Astrocyte of the hippocampus (primary cell): ENCODE measurements at places on chromosomes 3 and 15.

- DNase-seq = peak; percentile 48
Observed at GRCh38 chr3:151404316-151404715, 19.8 kb upstream of the P2RY12 start.

DNA sequence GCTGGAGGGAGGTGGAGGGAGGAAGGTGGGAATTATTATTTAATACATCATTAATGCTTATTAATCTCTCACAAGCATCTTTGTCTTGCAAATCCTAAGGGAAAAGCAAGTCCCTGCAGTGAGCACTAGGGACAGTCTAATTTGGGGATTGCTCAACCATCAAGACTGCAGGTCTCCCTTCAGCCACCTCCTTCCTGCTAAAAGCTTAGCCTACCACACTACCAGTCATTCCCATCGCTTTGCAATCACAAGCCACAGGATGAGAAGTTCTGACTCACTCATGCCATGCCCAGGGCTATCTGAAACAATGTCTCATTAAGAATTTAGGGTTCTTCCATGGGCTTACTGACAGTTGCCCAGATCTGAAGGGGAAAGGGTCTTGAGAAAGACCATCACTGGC is 51.0 kb upstream of the EIF1B start:
- peak; percentile 20 for DNase-seq

GRCh38 chr3:131277836-131278497 is 103.6 kb upstream of the NUDT16 start:
- DNase-seq = peak; percentile 85

DNA sequence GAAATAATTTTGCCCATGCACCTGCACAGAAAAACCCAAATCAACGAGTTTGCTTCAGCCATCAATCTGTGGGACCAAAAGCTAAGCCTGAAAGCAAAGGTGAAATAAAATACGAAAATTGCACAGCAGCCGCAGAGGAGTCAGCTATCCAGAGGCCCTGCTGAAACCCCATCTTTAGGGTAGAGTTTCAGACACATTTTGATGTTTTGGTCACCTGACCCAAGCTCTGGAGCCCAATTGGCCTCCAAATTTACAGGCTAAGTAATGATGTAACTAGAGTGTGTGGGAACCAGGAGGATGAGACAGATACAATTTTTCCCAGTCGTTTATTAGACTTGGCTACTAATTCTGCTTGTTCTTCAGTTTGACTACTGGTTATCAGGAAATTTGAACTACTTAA is 308.6 kb upstream of the ATP11B start:
- no peak for DNase-seq

DNA sequence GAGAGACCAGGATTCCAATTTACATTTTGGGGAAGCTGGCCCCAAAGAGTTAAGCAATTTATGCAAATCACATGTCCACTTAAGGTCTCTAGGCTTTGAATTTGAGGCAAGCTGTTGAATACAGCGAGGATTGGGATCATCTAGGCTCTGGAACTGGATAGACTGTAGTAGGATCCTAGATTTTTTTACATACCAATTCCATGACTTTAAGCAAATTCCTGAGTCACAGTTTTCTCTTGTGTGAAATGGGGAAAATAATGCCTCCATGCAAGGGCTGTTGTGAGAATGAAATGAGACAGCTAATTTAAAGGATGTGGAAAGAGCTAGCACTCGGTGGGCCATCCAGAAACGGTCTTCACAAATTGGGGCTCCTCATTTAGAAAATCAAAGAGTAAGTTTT is 103.4 kb downstream of the MINAR1 start:
- peak; percentile 12 for DNase-seq

- DNase-seq = peak; percentile 2
Observed at GRCh38 chr3:182671541-182671940, 121.8 kb upstream of the ATP11B start.

GRCh38 chr15:100890850-100891249 is 11.2 kb downstream of the ALDH1A3 start:
- no peak for DNase-seq

GRCh38 chr15:66644000-66644787 is 57.8 kb upstream of the SMAD6 start:
- DNase-seq = no peak

- no peak for DNase-seq
Observed at GRCh38 chr3:30630238-30631030, 24.0 kb downstream of the TGFBR2 start.

DNA sequence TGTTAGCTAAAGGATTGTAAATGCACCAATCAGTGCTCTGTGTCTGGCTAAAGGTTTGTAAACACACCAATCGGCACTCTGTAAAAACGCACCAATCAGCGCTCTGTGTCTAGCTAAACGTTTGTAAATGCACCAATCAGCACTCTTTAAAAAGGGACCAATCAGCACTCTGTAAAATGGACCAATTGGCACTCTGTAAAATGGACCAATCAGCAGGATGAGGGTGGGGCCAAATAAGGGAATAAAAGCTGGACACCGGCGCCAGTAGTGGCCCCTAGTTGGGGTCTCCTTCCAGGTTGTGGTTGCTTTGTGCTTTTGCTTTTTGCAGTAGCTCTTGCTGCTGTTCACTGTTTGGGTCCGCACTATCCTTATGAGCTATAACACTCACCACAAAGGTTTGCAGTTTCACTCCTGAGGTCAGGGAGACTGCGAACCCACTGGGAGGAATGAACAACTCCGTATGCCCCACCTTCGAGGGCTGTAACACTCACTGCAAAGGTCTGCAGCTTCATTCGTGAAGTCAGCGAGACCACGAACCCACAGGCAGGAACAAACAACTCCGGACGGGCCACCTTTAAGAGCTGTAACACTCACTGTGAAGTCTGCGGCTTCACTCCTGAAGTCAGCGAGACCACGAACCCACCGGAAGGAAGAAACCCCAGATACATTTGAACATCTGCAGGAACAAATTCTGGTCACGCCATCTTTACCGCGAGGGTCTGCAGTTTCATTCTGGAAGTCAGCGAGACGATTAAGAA is 1.1 kb upstream of the SUCLG2 start:
- DNase-seq = no peak

- no peak for DNase-seq
Observed at GRCh38 chr3:112930771-112931170, 44.1 kb downstream of the CD200R1 start.

- no peak for DNase-seq
Observed at GRCh38 chr3:46943237-46944187, 33.0 kb downstream of the CCDC12 start.

GRCh38 chr3:117473981-117474538 is 764.5 kb downstream of the TUSC7 start:
- peak; percentile 13 for DNase-seq

GRCh38 chr15:88334436-88334835 is 77.9 kb upstream of the NTRK3 start:
- peak; percentile 79 for DNase-seq

- peak; percentile 69 for DNase-seq
Observed at GRCh38 chr3:69791106-69791505, 51.8 kb downstream of the MITF start.

- DNase-seq = no peak
Observed at GRCh38 chr3:48466386-48467109, 20.0 kb downstream of the ATRIP start.

GRCh38 chr3:144429719-144430121 is 458.1 kb downstream of the DIPK2A start:
- DNase-seq = peak; percentile 11

DNA sequence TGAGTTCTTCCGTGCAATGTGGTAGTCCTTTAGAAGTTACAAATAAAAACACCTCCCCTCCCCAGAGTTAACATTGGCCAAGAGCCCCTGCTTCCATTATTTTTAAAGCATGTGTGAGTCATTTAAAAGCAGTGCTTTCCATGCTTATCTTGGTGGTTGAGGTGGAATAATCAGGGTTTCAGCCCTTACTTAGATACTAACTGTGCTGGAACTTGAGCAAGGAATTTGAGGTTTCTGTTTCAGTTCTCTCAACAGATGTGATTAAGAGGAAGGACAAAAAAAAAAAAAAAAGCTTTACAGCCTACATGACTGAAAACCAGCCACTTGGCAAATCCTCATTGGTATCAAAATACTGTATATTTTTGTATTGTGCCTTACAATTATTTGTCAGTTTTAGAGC is 64.5 kb downstream of the CGNL1 start:
- peak; percentile 94 for DNase-seq

DNA sequence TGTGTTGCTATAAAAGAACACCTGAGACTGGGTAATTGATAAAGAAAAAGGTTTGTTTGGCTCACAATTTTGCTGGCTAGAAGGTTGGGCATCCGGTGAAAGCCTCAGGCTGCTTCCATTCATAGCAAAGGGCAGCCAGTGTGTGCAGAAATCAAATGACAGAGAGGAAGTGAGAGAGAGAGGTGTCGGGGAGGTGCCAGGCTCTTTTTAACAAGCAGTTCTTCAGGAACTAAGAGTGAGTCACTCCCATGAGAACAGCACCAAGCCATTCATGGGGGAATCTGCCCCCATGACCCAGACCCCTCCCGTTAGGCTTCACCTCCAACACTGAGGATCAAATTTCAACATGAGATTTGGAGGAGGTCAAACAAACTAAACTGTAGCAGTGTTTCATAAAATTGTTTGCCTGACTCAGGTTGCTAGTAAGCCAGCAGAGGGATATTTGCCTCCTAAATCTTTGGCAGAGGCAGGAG is 4.5 kb upstream of the PARP15 start:
- peak; percentile 30 for DNase-seq

- no peak for DNase-seq
Observed at GRCh38 chr3:17828388-17828787, 86.0 kb upstream of the TBC1D5 start.

DNA sequence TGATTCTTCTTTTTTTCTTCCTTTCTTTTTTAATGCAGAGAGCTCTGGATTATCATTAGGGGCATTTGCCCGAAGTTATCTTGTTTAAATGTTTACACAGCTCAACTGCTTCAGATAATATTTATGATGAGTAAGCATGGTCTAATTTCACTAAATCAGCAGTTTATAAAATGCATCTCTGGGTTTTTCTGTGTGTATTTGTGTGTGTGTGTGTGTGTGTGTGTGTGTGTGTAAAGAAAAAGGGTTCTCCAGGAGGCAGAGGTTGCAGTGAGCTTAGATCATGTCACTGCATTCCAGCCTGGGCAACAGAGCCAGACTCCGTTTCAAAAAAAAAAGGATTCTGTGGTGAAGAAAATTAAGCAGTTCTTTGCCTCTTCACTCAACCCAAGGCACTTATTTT is 25.9 kb upstream of the TNFSF10 start:
- DNase-seq = no peak

DNA sequence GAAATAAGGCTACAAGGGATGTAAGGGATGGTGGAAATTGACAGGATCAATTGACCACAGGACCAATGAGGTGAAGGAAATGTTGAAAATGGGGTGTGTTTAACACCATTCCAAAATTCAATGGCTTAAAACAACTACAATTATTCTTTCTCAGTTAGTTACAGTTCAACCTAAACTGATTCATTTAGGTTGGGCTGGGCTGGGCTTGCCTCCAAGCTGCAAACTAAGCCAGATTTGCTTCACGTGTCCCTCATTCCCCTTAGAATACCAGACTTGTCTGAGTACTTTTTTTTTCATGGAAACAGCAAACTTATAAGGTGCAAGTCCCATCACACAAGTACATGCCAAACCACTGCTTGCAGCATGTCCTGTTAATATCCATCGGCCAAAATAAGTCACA is 280.1 kb downstream of the NEK10 start:
- DNase-seq = peak; percentile 58
